ENCODE measurements at places on chromosomes 5 and 9.

GRCh38 chr9:105441616-105442160 lies 6.1 kb upstream of the FSD1L start:
- no peak for DNase-seq

DNA sequence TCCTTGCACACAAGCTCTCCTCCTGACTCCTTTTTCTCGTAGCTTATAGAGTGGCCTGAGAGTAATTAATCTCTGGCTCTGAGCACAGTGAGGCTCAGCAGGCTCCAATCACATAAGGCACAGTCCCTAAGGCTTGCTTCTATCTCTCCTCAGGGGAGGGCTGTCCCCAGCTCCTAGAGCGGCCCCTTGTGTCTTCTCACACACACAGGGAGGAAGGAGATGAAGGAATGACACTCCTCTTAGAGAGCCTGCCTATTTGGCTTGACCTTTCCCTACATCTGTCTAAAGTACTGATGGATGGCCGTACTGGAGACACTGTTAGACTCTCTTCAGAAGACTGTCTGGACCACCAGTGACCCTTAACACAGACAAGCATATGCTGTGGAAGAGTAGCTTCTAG lies 12.9 kb downstream of the TAS2R1 start:
- no peak for DNase-seq

- DNase-seq = no peak
Measured at GRCh38 chr5:159581502-159582249, 251.4 kb upstream of the IL12B start.

GRCh38 chr9:117696154-117696553 lies 8.0 kb upstream of the TLR4 start:
- no peak for DNase-seq

GRCh38 chr5:150559701-150560100 lies 51.8 kb downstream of the NDST1 start:
- no peak for DNase-seq

- no peak for DNase-seq
Measured at GRCh38 chr5:135600971-135601381, 22.2 kb upstream of the CXCL14 start.

- no peak for DNase-seq
Measured at GRCh38 chr5:133821311-133821741, 147.1 kb downstream of the C5orf15 start.

All from stimulated activated CD8-positive, alpha-beta memory T cell treated with anti-CD3 and anti-CD28 coated beads, Interleukin-7, amount 100 ng/mL, for 1 hour (primary cell).